Activated CD4-positive, alpha-beta memory T cell treated with anti-CD3 and anti-CD28 coated beads for 36 hours (primary cell): ENCODE measurements at places on chromosomes 4 and X. TPM values are rescaled to one million over a fixed set of nuclear protein-coding genes. Genes with fewer than 3 reads are reported as not detected.

Gene S100P
- total RNA-seq = 19.3 TPM

Gene MAGEC1
- not detected for total RNA-seq

Gene MXRA5
- not detected for total RNA-seq

Gene EVC
- total RNA-seq = 3.1 TPM

Gene MFSD8
- 15.3 TPM for total RNA-seq

DNA sequence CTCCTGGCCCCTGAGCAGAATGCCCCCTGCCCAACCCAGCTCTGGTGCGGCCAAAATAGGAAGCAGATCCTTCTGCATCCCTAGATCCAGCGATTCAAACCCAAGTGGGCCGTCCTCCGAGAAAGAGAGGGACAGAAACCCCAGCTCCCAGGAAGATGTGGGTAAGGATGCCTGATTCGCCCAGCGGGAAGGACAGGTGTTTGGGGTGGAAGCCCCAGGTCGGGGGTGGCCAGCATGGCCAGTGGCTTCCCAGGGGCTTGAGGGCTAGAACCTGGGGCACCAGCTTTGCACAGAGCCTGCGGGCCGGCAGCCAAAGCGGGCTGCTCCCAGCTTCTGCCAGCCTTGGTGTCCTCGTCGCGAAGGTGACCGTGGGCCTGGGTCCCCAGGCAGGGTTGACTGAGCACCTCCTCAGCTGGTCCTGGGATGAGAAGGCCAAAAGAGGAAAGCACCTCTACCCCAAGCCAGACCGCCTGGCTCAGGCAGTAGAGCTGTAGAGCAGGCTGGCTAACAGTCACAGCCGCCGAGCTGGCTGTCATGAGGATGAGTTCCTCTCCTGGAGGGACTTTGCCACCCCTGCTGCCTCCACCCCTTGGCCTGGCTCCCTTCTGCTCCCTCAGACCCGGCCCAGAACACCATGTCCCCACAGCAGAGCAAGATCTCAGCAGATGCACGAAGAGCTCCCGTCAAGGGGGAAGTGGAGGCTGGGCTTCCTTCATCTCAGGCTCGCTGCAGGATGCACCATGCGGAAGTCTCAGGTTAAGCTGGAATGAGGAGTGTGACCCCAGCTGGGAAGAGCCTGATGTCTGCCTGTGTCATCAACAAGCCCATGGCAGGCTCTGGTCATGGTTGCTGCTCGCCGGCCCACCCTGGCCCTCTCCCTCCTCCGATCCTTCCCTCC lies 59.9 kb downstream of the CPZ start:
- DNase-seq = no peak
- H3K27me3 ChIP-seq = no peaks in the 10 kb centered on the region
- no peaks in the 10 kb centered on the region for H3K4me1 ChIP-seq
- H3K27ac ChIP-seq = no peak overlapping the region
- H3K36me3 ChIP-seq = no peaks in the 10 kb centered on the region
- no peak overlapping the region for H3K4me3 ChIP-seq

- H3K4me1 ChIP-seq = peaks cover 10% of the 10 kb centered on the region
- no peak overlapping the region for H3K4me3 ChIP-seq
- no peak overlapping the region for H3K27ac ChIP-seq
- H3K36me3 ChIP-seq = no peaks in the 10 kb centered on the region
- DNase-seq = no peak
These were observed 196.1 kb upstream of the GK2 start for GRCh38 chr4:79604152-79604551.

DNA sequence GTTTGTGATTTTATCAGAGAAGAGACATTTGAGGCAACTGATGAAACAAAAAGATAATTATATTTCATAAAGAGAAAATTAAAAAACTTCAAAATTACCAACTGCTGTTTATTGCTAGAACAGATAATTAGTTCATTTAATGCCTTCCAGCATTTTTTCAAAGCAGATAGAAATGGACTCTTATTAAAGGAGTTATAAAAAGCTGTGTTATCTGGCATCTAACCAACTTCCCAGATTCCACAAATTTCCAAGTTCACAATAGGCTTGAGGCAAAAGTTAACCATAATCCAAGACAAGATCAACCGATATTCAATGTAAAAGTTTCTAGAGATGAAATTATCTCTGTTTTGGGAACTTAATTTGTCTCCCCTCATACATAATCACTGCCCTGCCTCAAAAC lies 152.4 kb downstream of the TSPAN5 start:
- no peak for DNase-seq
- H3K36me3 ChIP-seq = peaks cover 29% of the 10 kb centered on the region
- H3K27ac ChIP-seq = no peak overlapping the region
- H3K4me1 ChIP-seq = peaks cover 35% of the 10 kb centered on the region

DNA sequence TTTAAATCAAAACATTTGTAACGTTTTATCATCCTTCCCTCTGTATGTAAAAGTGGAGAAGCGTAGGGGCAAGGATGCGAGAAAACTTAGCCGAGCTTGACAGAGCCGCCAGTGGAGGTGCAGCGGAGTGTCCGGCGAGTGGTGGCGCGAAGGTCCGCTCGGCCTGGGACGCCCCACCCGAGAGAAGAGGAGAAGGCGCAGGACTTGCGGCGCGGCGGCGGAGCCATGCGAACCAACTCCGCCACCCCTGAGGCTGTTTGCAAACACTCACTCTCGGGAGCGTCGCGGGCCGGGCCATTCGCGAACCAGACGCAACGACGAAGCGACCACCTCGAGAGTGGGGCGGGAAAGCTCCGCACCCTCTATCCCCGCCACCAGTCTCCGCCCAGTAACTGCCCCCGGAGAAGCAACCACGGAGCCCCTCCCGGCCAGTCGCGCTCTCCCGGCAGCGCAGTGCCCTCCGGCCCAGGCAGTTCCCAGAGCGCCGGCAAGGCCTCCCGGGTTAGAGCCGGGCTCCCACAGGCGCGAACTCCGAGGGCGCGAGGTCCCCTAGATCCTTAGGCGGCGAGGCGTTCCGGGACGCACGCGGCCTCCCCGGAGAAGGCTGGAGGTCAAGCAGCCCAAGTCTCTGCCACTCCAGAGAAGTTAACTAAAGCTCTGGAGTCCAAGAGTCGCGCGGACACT lies 2.3 kb upstream of the MAB21L2 start:
- no peak for DNase-seq
- no peaks in the 10 kb centered on the region for H3K4me1 ChIP-seq
- no peaks in the 10 kb centered on the region for H3K27me3 ChIP-seq
- no peak overlapping the region for H3K27ac ChIP-seq
- peaks cover 45% of the 10 kb centered on the region for H3K36me3 ChIP-seq

- no peaks in the 10 kb centered on the region for H3K36me3 ChIP-seq
- H3K4me3 ChIP-seq = no peak within 1 kb of the TSS
- H3K4me1 ChIP-seq = no peaks in the 10 kb centered on the region
These were observed at the start of gene PAGE2B for GRCh38 chrX:55074851-55075467. PAGE2B (plus strand) TSS chrX:55075030; CDS start chrX:55076042, 1,012 bp downstream.

GRCh38 chr4:132504438-132504837 lies 644.7 kb upstream of the PCDH10 start:
- H3K4me1 ChIP-seq = no peaks in the 10 kb centered on the region
- H3K4me3 ChIP-seq = no peak overlapping the region
- H3K36me3 ChIP-seq = no peaks in the 10 kb centered on the region
- H3K27ac ChIP-seq = no peak overlapping the region
- no peak for DNase-seq
- no peaks in the 10 kb centered on the region for H3K27me3 ChIP-seq
